SK-N-DZ (cell line): ENCODE measurements at places on chromosomes 11 and 22.

- DNase-seq, result no peak
These were observed 42.9 kb upstream of the AKIP1 start for GRCh38 chr11:8867931-8868631.

- DNase-seq, result no peak
These were observed 13.0 kb upstream of the UPK3A start for GRCh38 chr22:45271667-45272201.

- DNase-seq, result no peak
These were observed 405.0 kb downstream of the BRD1 start for GRCh38 chr22:49422701-49423100.

GRCh38 chr11:124605719-124606118, 5.5 kb upstream of the PANX3 start:
- DNase-seq, result no peak

DNA sequence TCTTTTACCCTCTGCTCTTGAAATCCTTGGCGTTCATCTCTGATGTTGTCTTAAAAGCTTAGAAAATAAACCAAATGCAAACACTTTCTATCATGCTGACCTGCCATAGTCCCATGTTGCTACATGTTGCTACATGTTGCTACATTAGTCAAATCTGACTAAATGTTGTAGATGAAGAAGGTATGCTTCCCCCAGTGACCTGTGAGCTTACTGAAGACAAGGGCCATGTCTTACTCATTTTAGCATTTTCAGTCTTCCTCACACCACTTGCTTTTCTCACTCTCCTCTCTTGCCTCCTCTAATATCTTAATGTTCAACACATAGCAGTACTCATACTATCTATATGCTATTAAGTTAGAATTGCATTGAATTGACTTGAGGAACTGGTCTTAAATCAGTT, 346.4 kb upstream of the MTNR1B start:
- DNase-seq, result no peak

DNA sequence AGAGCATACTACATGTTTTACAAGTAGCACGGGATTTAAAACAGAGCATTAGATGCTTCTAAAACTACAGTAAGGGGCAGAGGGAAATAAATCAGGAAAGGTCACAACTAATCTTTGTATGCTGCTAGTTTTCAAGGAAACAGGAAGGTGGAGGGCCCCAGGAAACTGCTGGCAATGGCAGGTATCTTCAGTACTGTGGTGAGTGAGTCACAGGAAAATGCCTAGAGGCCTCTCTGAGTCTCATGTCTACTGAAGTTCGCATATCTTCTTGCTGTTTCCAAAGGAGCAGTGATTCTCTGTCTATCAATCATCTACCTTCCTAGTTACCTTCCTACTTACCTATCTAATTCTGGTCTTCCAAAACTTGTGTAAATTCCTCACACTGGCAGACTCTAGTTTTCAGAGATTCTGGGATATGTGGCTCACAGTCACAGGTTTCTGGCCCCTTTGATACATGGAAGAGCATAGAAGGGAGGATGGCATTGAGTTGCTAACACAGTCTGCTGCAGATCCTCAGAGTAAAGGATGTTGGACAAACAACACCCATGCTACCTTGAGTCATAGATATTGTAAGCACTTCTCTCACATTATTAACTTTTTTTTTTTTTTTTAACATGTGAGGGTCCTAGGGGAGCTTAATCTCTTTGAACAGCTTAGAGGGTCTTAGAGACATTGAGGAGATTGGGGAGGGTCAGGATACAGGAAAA, 58.8 kb upstream of the SYN3 start:
- peak; percentile 50 for DNase-seq

GRCh38 chr22:48621085-48621484, 1206.6 kb downstream of the BRD1 start:
- no peak for DNase-seq

- DNase-seq, result no peak
These were observed 58.9 kb downstream of the CDKN1C start for GRCh38 chr11:2826679-2827056.

DNA sequence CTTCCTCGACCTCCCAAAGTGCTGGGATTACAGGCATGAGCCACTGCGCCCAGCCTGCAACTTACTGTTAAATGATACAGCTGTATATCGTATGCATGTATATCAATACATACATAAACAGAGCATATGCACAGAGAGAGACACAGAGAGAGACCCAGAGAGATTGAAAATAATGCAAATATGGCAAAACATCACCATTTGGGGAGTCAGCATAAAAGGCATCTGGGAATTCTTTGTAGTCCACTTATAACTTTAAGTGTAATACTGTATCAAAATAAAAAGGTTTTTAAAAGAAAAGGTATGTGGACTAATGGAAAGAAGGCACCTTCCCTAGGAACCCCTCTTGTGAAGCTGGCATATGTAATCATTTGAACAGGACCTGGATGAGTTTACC, 21.8 kb downstream of the ALX4 start:
- DNase-seq, result no peak

DNA sequence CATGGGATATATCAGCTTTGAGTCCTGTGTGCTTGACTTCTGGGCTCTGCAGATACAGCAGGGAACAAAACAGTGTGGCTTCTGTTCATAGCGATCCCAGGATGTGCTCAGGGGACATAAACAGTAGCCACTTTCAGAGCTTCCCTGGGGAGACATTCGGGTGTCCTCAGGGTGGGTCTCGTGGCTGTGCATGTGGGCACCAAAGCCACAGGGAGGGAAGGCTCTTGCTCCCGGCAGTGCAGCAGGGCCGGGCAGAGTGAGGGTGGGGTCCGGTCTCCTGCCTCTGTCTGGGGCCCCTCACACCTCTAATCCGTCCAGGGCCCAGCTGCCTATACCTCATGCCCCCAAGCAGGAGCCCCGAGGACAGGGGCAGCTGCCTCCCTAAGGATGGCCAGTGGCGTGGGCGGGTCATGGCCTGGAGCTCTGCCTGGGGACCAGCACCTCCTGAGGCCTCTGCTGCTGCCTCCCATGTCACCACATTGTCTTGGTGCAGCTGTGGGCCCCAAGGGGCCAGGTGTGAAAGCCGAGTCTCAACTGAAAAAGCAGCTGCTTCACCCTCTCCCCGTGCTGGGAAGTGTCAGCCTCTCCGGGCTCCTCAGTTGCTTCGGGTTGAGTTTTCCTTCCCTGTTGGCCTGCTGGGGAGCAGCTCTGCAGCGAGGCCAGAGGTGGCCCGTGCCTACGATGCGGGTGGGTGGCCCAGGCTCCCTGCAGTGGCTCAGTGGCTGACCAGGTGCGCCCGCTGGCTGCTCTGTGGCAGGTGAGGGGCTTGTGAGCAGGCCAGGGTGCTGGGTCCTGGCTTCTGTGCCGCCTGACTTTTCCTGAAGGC, 3.8 kb downstream of the TPCN2 start:
- no peak for DNase-seq

GRCh38 chr22:50243685-50244419, 971 bp downstream of the TUBGCP6 start:
- no peak for DNase-seq

GRCh38 chr11:20634044-20634443, 34.6 kb downstream of the SLC6A5 start:
- no peak for DNase-seq

GRCh38 chr11:118295199-118295598, 9.3 kb upstream of the CD3E start:
- no peak for DNase-seq

GRCh38 chr11:105260976-105261375, 121.4 kb upstream of the CARD18 start:
- no peak for DNase-seq

DNA sequence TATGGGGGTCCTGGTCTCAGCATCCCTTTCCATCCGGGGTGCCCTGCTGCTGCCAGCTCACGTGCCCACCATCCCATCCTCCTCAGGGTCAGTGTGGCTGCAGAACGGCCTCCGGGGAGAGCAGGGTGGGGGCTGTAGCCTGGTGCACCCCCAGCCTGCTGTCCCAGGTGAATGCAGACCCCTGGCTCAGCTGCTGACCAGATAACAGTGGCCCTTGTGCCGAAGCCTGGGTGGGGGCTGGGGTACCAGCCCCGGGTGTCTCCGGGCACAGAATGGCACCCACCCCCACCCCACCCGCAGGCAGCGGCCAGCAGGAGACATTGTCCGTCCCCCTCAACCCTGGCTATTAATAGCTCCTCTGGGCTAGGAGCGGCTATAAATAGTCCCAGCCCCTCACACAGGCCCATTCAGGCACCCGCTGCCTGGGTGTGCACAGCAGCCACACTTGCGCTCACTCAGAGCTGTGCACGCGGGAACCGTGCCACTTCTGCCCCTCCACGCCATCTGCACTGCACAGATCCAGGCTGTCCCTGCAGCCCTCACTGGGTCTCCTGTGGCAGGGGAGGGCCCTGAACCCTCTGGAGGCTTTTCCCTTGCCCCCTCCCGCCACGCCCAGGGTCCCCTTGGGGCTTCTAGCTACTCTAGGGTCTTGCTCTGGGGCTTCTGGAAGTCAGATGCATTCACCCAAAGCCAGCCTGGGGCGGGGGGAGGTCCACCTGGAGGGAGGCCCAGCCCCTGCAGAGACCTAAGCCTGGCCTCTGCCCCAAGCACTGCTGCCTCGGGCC, 18.7 kb downstream of the CRELD2 start:
- no peak for DNase-seq

DNA sequence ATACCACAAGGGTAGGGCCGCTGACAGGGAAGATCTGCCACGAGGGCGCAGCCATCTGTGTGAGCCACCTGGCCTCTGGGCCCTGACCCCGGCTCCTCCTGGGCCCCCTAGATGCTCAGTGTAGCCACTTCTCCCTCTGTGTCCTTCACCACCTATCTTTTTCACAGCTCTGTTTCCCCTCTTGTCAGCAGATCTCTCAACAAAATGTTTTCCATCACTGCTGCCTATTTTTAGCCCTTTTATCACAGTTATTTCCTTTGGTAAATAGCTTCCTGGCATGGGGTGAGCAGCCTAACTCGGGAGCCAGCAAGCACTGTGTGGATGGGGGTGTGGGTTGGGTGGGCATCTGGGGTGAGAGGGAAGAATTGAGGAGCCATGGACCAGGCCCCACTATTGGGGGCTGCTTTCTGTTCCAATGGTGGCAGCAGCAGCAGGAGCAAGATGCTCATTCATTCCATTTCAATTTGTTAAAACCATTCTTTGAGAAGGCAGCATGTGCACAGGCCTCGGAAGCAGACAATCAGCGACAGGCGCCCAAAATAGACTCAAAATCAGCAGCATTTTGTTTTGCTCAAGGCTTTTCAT, 135.2 kb upstream of the NAV2 start:
- DNase-seq, result no peak

GRCh38 chr11:34585735-34586487, 35.0 kb upstream of the EHF start:
- peak; percentile 22 for DNase-seq

GRCh38 chr11:107102692-107103477, 84.6 kb upstream of the GUCY1A2 start:
- no peak for DNase-seq

DNA sequence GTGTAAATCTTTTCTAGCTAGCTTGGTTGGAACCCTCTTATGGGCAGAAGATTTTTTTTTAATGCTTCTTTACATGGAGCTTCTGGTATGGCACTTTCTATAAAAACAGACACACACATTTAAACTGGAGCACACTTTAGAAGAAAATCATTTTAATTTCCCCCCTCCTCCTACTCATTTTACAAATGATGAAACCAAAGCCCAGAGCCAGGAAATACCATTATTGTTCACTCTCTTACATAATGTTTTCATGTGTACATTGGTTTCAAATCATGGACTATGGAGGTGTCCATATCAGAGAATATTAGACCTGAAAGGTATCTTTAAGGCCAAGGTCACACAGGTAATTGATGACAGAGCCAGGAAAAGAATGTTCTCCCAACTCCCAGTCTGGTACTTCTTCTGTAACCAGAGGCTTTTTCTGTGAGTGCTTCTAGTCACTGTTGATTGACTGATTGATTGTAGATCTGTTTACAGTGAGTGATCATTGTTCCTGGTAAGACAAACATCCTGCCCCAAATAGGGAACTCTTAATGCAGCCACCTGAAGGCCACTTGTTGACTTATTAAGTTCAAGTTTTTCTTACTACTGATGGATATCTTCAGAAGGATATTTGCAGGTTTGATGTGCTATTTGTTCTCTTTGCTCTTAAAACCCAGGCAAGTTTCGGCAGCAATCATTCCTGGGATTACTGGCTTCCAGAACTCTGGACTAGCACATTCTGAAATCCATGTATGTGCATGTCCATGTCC, 26.8 kb upstream of the ME3 start:
- no peak for DNase-seq

GRCh38 chr11:11961399-11962028, 46.9 kb downstream of the DKK3 start:
- no peak for DNase-seq

- DNase-seq, result no peak
These were observed 117.4 kb downstream of the KIAA1671 start for GRCh38 chr22:25069758-25070481.

GRCh38 chr22:28627791-28628190, 51.8 kb downstream of the TTC28 start:
- no peak for DNase-seq

DNA sequence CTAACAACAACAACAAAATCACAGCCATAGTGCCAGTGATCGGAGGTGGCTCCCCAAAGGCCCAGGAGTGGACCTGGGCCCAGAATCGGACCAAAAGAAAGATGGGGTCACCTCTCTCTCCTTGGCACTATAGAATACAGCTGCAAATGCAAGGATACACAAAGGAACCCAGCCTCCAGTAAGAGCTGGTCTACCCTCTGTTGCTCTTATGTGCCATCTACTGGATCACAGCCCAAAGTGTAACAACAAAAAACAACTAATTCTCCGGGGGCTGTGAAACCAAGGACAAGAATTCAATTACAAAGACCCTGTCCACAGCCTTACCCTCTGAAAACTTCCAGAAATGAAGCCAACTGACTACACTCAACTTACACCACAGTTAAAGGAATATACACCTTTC, 21.6 kb downstream of the OR8G5 start:
- DNase-seq, result no peak

- DNase-seq, result peak; percentile 49
These were observed 4.6 kb downstream of the TMEM9B start for GRCh38 chr11:8959546-8960166.

DNA sequence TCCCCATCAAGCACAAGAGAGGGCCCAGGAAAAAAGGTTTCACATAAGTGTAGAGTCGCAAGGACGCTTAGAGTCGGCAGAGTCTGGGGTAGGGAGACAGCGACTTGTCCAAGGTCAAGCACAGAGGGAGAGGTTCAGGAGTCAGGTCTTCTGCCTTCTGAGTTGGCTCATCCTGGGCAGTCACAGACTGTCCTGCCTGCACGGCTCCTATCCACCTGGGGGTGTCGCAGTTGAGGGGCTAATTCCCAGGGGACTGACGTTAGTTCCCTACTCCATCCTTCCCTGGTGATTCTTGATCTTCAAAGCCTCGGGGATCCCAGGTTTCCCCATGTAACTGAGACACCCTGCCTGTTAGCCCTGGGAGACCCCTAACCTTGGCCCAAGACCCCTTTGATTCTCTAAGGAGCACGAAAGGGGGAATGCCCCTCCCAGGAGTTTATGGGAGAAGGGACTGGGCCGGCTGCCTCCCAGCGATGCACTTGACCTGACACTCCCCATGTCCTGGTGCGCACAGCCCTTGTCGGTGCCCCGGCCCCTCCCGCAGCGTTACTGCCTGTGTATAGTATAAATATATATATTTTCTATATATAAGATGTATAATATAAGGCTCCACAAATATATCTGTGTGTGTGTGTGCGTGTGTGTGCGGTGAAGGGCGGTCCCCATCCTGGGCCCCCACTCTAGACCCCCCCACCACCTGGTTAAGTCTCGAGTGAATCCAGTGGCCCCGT, 14.7 kb upstream of the TAB1 start:
- DNase-seq, result peak; percentile 70
